ENCODE measurements at places on chromosomes 5 and 9.
A peak's percentile ranks its signal among the peaks of the same experiment; 100 is the strongest.

DNA sequence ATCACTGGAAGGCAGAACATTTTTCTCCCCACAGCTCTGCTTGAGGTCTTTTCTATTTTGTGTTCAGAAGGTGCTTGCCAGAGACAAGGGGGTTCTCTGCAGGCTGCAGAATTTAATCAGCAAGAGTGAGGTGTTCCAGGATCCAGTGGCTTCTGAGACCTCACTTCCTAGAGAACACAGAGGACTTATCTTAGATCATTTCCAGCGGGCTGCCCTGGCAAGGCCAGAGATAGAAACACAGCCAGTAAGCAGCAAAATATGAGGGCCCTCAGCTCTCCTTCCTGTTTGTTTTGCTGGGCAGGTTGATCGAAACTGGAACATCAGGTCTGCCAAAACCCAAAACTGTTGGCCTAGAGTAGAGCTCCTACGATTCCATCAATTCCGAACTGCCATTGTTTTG, 187.3 kb downstream of the DIRAS2 start:
- DNase-seq = no peak

DNA sequence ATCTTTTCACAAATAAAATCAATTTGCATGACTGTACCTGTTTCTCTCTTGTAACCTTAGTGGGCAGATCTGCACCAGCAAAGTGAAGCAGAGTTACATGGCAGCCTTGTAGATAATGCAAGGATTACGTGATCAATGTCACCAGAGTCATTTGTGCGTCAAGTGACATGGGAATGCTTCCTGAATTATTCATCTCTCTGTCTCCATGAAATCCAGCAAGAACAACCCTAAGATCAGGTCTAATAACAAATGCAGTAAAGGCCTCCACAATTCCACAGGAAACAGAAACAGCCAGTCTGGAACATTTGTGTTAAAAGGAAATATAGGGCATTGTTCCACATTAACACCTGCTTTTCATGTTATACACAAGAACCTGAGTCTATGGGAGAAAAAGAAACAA, 7.8 kb downstream of the GZMA start:
- no peak for DNase-seq

- no peak for DNase-seq
These were observed 17.8 kb downstream of the BRD3 start for GRCh38 chr9:134049772-134050588.

DNA sequence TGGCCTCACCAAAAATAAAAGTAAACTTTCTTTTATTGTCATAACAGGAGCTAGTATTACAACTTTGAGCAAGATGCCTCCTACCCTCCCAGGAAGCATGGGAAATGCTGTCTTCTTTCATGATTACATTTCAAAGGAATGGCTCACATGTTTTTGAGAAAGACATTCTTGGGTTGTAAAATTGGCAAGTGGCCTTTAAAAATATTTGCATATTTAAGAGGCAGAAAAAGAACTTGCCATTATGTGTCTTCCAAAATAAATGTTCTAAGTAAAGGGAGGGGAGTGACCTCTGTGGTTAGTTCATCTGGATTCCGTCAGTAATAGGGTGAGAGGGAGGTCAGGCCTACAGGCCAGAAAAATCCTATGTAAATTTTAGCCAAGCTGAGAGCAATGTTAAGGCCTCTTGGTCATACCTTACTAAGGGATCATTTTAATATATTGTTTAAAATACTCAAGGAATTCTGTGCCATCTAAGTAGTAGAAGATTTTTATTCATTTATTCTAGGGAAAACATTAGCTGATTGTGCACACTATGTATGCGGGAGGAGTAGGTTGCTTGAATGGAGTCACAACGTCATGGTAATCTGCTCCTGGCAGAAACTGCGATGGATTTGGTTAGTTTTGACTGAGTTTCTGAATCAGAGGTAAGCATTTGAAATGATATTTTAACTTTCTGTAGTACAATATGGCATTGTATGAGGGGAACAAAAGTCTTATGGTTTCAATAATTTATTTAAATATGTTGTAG, 1485.7 kb upstream of the CDH9 start:
- DNase-seq = no peak

DNA sequence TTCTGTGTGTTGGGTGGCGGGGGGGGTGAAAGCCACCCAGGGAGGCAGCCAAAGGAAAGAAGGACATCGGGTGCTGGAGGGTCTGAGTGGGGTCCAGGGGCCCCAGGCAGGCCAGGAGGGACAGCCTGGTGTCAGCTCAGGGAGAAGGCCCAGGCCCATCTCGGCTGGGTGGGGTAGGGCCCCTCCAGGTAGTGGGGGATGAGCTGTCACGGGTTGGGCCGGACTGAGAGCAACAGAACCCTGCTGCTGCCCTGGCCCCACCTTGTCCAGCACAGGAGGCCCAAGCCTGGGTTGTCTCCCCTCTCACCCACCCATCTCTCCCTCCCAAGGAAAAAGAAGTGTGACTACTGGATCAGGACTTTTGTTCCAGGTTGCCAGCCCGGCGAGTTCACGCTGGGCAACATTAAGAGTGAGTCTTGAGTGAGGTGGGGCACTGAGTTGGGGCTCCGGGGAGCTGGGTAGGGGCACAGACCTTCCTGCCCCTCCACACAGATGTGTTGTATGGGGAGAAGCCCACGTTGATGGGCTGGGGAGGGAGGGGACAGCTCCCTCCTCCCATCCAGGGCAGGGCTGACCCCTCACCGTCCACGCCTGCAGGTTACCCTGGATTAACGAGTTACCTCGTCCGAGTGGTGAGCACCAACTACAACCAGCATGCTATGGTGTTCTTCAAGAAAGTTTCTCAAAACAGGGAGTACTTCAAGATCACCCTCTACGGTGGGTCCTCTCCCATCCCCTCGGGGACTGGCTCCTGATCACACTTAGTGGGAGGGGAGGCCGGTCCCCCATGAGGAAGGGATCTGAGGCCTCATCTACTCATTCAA, 2.3 kb downstream of the LCN2 start:
- no peak for DNase-seq

- DNase-seq = no peak
These were observed 21.9 kb downstream of the F2R start for GRCh38 chr5:76737846-76738245.

GRCh38 chr9:125852386-125852785, 105.2 kb downstream of the PBX3 start:
- no peak for DNase-seq

DNA sequence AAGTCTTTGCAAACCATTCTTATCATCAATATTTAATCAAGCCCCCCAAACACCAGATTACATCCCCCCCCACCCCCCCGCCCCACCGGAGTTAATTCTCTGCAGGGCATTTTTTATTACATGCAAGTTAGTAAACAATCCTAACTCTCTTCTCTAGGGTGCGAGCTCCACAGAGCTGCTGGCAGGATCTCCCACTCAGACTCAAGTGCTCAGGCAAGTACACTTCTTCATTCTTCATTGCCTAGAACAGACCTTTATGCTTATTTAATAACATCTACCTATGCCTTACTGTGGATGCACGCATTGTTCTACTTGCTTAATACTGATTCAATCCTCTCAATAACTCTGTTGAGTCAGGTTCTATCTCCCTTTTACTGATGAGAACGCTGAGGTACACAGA, 9.9 kb downstream of the SAXO1 start:
- DNase-seq = no peak

DNA sequence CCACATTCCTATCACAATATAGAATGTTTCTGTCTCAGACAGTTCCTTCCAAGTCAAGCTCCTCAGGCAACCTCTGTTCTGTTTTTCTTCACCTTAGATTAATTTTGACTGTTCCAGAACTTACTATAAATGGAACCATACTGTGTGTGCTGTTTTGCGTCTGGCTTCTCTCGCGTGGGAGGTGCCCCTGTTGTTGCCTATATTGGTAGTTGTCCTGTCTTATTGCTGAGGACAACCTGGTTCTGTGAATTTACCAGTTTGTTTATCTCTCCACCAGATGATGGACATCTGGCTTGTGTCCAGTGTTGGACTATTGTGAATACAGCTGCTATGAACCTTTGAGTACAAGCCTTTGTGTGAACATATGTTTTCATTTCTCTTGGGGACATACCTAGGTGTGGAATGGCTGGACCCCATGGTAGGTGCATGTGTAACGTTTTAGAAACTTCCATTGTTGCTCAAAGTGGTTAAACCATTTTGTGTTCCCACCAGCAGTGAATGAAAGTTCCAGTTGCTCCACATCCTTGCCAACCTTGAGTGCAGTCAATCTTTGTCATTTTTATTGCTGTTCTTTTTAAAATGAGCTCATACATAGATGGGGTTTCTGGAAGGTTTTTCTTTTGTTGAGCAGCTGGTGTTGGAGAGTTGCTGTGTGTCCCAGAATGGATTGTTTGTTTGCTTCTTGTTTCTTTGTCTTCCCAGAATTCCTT, 18.1 kb downstream of the HMCN2 start:
- DNase-seq = peak; percentile 73

- DNase-seq = no peak
These were observed 59.7 kb downstream of the HMHB1 start for GRCh38 chr5:143871672-143872071.

DNA sequence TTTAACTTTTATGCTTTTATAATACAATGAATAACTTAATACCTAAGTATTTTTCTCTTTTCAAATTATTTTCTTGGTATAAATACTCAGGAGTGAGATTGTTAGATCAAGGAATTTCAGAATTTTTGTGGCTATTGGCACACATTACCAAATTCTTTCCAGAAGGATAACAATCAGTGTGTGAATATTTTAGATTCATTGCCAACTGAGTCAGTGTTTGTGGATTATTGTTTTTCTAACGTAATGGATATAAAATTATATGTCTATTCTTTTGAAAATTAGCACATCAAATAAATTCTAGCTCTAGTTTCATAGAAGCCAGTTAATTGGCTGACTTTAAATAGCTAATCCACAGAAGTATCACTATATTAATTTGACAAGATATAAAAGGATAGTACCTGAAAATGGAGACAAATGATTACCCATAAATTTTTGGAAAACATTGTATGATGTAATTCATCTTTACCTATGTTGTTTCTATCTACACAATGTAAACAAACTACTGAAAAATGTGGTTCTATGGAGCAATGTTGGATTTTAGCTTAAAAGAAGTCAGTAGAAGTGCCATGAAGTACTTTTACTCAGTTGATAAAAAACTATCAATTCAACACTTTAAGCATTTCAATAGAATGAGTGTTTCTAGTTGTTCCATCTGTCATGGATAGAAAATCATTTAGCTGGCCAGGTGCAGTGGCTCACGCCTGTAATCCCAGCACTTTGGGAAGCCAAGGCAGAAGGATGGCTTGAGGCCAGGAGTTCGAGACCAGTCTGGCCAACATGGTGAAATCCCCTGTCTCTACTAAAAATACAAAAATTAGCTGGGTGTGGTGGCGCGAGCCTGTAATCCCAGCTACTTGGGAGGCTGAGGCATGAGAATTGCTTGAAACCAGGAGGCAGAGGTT, 185.1 kb downstream of the ADAMTSL1 start:
- no peak for DNase-seq

DNA sequence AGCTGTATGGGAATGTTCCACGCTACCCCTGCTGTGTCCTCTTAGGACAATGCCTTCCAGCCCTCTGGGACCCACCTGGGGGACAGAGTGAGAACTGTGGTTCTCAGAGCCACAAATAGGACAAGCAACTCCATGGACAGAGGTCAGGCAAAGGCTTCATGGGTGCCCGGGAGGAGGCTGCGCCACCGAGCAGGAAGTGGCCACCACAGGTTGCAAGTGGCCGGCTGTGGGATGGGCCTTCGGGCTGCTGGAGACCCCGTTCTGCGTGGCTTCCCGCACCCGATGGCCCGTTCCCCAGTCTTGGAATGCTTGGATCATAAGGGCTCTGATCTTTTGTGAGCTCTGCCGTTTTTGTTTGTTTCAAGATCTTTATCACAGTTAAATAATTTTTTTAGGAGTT, 118.8 kb downstream of the BOD1 start:
- DNase-seq = no peak

DNA sequence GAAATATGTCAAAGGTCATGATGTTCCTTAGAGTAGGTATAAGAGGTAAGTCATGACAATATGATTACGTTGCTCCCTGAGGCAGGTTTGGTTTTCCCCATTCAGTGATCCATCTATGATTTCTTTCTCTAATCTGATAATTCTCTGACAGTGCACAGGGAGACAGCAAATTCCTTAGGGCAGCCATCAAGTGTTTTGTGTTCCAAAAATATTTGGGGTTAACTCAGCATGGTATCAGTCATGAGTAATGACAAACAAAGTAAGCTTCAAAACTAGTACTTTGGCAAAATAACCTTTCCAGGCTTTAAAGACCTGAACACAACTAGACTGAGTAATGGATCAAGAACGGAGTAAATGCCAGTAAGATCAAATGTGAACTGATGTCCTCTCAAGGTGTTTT, 55.3 kb upstream of the SPATA31E1 start:
- no peak for DNase-seq

DNA sequence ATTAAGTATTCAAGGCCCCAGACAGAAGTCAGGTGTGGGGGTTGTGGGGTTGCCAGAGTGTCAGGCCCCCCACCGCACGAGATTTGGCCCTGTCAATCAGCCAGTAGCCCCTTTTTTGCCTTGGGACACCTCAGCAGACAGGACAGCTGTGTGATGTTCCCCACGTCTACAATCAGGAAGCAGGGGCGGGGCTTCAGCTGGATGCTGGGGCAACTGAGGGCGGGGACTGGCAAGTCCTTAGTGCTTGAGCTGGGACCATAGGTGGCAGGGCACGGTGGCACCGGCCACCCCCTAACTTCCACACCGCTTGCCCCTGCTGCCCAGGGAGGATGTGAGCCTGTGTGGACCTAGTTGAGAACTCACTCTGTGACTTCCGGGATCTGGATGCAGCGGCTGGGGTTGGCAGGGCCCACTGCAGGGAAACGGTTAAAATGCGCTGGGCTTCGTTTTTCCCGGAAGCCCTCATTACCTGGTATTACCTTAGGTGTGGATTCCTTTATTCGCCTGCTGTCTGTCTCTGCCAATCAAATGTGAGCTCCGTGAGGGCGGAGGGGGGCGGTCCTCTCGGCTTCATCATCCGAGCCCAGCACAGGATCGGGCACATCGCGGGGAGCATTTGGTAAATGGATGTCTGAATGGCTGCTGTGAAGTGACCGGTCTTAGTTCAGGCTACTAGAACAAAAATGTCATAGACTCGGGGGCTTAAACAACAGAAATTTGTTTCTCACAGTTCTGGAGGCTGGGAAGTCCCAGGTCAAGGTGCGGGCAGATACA, 7.5 kb upstream of the GTF3C5 start:
- DNase-seq = no peak

DNA sequence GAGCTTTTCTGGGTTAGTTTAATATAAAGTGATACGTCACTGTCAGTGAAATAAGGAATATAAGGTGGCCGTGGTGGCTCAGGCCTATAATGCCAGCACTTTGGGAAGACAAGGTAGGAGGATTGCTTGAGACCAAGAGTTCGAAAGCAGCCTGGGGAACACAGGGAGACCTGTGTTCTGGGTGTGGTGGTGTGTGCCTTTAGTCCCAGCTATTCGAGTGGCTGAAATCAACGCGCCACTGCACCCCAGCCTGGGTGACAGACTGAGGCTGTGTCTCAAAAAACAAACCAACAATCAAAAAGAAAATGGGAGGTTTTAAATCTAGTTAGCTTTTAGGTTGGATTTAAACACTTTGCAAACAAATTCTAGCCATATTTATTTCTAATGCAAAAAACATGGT, 53.1 kb downstream of the NSD1 start:
- no peak for DNase-seq

- DNase-seq = no peak
These were observed 88.9 kb downstream of the EBF1 start for GRCh38 chr5:159010661-159011442.

Measured in sigmoid colon (tissue), 7 donors.